ENCODE measurements at places on chromosomes 7 and 10. TPM values are rescaled to one million over a fixed set of nuclear protein-coding genes. Genes with fewer than 3 reads are reported as not detected.

DNA sequence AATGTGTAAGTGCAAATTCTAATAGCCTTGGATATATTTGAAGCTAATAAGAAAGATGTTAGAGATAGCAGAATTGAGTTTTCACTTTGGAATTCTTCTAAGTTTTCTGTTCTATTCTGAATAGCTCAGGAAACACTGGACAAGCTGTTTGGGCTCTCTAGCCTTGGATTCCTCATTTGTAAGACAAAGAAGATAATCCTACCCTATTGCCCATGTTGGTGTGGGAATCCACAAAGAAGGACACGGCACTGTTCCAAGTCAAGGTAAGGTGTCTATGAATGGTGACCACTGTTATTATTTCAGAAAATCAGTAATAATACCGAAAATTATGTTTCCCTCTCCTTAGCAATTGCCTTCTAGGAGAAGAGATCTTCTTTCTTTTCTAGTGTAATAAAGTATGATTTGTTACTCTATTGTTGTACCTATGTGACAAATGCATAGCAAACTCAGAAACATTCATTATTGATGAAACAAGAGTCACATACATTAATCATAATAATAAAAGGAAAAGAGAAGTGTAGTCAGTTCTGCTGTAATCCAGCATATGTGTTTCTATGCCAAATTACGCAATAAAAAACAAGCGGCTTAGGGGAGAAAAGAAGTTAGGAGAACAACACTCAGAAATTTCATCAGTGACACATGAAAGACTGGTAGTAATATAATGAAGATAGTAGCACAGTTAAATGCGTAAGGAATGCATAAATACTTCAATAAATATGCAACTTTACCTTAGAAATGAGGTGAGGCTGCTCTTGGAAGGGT is 1012.3 kb upstream of the PHF14 start:
- DNase-seq = no peak

DNA sequence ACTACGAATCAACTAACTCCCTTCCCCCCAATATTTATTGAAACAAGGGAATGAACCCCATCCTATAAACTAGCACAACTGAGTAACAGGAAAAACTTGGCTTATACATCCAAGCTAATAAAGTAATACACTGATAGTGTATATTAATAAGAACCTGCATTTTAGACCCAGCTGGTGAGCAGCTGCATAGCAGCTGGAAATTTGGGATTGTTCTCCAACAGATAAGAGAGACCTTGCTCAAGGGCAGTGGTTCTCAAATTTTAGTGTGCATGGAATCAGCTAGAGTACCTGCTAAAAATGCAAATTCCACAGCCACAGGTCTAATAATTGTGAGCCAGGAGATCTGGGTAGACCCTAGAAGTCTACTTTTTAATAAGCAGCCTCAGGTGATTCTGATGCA is 384.7 kb upstream of the HPS1 start:
- no peak for DNase-seq

DNA sequence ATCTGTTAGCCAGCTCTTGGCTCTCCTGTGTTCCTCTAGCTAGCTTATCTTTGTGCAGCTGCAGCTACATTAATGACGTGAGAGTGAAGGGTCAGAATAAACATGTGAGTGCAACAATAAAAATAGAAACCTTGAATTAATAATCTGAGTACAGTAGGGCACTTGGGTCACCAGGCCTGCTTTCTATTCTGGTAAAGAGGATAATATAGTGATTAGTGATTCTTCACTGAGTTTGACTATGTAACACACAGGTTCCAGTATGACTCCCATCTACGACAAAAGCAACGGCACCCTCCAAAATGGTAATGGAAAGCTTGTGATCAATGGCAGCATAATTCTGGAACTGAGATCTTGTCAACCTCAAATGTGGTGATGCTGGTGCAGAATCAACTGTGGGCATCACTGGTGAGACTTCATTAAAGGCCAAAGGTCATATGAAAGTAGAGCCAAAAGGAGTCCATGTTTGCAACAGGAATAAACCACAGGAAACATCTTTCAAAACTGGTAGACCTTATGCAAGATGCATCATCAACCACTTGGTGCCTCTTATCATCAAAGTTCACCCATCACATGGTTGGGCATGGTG is 77.6 kb downstream of the NRBF2 start:
- DNase-seq = no peak

FLNC gene
- 243 TPM for total RNA-seq

LRRC18 gene
- not detected for total RNA-seq

ARHGEF5 gene
- total RNA-seq = 22.6 TPM

Data from kidney epithelial cell (primary cell).